ENCODE measurements at places on chromosomes 7 and 10.

GRCh38 chr7:158276414-158277218 is 311.0 kb downstream of the PTPRN2 start:
- no peak for DNase-seq

GRCh38 chr10:21626457-21627161 is 92.6 kb downstream of the MLLT10 start:
- DNase-seq: no peak

DNA sequence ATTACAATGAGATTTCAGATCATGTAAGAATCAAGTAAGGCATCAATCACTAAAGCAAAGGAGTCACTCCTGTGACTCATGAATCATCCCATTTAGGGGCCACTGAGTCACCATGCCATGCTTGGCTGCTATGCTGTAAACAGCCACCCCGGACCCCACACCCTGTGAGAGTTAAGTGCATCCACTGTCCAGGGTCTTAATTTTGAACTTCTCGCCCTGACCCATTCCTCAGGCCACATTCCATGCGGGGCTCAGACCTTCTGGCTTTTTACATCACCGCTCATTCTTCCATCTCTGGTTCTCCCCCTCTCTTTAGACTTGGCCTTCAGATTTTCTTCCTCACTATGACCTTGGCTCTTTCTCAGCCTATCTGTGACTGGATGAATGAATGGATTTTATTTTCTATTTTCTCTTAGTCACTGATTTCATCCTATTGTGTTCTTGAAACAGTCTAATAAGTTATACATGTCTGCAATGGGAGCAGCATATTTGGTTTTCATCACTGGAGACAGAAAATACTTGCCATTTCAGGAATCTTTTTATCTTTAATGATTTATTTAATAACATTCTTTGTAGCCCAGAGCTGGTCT is 239.6 kb downstream of the SKIDA1 start:
- no peak for DNase-seq

DNA sequence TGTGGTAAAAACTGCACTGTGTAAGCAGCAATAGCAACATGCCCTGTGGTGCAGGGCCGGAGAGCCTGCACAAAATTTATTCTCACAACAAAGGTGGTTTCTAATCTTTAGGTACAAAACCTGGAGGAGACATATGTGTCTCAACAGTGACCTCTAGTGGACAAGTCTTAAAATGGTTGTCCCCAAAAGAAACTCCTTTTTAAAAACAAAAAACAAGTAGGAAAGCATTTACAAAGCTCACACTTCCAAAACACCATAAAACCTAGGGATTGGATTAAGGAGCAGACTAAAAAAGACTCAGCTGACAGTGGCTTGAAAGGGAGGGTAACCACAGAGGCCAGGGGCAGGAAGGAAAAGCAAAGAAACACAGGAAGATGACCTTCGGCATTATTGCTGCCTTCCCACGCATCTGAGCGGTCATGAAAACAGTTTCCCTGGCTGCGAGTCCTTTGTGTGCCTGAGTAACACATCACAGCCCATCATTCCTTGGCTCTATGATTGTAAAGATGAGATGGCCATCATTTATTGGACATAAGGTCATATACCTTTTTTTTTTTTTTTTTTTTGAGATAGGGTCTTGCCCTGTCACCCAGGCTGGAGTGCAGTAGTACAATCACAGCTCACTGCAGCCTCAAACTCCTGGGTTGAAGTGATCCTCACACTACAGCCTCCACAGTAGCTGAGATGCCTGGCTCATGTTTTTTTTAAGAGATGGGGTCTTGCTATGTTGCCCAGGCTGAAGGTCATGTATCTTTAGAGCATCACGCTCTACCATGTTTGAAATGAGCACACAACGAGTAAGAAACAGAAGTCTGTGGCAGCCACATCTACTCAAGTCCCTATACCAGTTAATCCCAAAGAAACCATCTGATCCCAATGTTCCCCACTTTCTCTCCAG is 39.5 kb downstream of the RSU1 start:
- DNase-seq: no peak

GRCh38 chr10:95606922-95607321 is 45.8 kb upstream of the SORBS1 start:
- no peak for DNase-seq

DNA sequence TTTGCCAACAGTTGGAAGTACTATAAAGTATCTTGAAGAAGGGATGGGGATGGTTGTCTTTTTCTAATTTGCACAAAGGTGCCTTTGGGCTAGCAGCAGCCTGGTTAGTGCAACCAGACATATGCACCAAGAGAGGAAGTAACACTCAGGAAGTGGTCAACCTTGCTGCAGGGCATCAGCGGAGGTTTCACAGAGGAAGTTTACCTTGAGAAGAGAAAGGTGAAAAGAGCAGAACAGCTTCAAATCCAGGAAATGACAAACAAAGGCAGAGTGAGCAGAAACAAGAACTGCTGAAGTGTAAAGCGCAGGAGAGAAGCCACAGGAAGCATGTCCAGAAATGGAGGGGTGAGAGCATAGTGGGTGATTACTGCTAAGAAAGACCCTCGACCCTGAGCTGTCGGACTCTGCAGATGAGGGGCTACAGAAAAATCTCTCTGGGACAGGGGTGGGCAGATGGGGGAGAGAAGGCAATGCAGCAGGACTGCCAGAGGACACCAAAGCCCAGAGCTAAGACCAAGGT is 66.9 kb downstream of the STK17A start:
- DNase-seq: no peak

GRCh38 chr7:101502466-101503098 is 126.5 kb downstream of the MYL10 start:
- no peak for DNase-seq

GRCh38 chr10:920450-920849 is 11.1 kb downstream of the LARP4B start:
- no peak for DNase-seq

DNA sequence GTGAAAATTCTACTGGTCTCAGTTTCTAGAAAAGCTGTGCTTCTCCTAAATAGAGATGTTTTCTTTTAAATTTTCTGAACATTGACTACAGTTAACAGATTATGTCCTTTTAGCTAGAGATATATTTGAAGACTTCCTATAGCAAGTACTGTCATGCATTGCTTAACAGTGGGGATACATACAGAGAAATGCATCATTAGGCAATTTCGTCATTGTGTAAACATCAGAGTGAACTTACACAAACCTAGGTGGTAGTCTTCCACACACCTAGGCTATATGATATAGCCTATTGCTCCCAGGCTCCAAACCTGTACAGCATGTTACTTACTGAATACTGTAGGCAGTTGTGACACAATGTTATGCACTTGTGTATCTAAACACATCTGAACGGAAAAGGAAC is 28.5 kb downstream of the PIK3CG start:
- DNase-seq: no peak
